Activated T-helper 17 cell treated with anti-CD3 and anti-CD28 coated beads, Interleukin-2, amount 50 U/mL, for 72 hours (primary cell): ENCODE measurements at places on chromosomes 6 and 20. TPM values are rescaled to one million over a fixed set of nuclear protein-coding genes. Genes with fewer than 3 reads are reported as not detected.

DNA sequence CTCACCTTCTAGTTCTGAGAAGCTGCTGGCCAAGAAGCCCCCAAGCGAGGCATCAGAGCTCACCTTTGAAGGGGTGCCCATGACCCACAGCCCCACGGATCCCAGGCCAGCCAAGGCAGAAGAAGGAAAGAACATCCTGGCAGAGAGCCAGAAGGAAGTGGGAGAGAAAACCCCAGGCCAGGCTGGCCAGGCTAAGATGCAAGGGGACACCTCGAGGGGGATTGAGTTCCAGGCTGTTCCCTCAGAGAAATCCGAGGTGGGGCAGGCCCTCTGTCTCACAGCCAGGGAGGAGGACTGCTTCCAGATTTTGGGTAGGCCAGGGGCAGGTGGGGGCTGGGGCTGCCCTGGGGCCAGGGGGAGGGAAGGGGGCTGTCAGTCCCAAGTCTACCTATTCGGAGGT lies 2.3 kb downstream of the MYLK2 start:
- no peak for ATAC-seq

- peak; percentile 20 for ATAC-seq
Observed at GRCh38 chr6:1610497-1611321, 994 bp downstream of the FOXC1 start.

- ATAC-seq, result no peak
Observed at GRCh38 chr6:141736104-141736503, 396.6 kb upstream of the GJE1 start.

MYL9 gene
- 10.1 TPM for total RNA-seq

GRCh38 chr20:21511850-21512633 lies 1.8 kb downstream of the NKX2-2 start:
- ATAC-seq, result no peak

FAM135A gene
- total RNA-seq, result 8.0 TPM

GRCh38 chr6:114452785-114453401 lies 110.1 kb upstream of the HS3ST5 start:
- ATAC-seq, result no peak

DNA sequence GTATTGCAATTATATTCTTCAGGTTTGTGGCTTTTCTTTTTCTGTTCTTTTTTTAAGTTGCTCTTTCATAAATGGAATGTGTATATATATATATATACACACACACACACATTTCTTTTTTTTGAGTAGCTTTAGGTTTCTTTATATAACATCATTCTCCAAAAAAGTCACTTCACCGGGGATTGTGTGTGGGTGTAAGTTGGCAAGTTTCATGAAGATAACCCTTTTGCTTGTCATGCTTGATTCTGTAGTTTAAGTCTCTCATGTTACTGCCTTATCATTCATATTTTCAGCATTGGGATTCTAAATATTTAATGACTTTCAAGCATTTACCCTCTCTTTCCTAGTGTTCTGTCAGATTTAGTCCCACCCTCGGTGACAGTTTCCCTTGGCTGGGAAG lies 181.0 kb downstream of the FARS2 start:
- no peak for ATAC-seq

GRCh38 chr20:2394411-2395055 lies 13.8 kb downstream of the TGM6 start:
- ATAC-seq, result no peak
